ENCODE measurements at places on chromosomes 1 and 21.

DNA sequence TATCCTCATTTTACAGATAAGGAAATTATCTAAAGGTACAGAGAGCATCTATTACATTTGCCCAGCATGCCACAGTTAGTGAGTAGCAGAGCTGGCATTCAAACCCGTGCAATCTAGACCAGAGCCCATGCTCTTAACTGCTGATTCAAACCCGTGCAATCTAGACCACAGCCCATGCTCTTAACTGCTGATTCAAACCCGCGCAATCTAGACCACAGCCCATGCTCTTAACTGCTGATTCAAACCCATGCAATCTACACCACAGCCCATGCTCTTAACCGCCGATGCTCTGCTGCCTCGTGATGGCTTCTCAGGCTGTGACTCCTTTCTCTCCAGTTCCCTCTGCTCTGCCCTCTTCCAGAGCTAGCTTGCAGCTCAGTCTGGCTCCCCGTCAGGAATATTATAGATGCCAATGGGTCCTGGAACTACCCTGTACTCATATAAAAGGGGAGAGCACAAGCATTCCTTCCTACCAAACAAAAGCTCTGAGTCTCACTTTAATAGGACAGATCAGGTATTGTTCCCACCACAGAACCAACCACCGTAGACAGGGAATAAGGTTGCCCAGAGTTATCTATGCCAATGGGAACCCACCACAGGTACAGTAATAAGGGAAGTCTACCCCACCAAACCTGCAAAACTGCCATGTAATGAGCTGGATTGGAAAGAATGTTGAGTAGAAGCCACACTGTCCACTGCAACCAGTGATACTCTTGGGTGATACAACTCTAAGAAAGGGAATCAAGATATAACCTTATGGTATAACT, 78.4 kb downstream of the SMYD3 start:
- DNase-seq = no peak

DNA sequence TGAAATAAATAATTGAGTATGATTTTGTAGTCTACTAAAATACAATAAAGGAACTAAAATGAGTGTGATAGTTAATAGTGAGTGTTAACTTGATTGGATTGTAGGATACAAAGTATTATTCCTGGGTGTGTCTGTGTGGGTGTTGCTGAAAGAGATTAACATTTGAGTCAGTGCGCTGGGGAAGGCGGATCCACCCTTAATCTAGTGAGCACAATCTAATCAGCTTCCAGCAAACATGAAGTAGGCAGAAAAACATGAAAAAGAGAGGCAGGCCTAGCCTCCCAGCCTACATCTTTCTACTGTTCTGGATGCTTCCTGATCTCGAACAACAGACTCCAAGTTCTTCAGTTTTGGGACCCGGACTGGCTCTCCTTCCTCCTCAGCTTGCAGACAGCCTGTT, 1716.6 kb downstream of the MRPL39 start:
- DNase-seq = no peak

DNA sequence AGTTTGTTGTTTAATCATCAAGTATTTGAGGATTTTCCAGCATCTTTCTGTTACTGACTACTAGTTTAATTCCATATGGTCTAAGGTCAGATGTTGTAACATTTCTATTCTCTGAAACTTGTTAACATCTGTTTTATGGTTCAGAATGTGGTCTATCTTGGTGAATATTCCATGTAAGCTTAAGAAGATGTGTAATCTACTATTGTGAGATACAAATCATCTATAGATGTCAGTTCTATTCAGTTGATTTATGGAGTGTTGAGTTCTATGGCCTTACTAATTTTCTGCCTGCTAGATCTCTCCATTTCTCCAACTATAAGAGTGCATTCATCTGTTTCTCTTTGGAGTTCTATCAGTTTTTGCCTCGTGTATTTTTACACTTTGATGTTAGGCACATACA, 31.5 kb downstream of the WARS2 start:
- DNase-seq = no peak

DNA sequence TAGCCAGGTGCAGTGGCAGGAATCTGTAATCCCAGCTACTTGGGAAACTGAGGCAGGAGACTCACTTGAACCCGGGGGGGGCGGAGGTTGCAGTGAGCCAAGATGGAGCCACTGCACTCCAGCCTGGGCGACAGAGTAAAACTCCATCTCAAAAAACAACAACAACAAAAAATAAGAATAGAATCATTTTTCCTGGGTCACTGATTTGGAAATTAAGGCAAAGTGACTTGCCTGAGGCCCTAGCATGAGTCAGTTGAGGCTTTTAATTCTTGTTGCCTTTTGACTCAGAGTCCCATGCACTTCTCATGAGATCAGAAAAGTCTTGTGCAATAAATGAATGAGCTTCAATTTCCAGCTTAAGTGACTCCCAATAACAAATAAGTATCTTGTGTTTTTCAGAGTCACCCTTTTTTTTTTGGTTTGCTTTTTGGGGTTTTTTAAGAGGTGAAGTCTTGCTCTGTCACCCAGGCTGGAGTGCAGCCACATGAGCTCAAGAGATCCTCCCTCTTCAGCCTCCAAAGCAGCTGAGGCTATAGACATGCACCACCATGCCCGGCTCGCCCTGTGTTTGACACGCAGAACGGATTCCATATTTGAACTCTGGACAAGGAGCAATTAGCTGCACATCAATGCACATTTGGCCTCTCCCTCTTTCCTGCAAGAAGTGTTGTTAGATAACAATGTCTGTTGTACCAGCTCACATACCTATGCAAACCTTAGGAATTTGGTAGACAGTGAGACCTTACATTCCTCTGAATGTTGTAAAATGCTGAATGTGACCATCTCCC, 3.4 kb upstream of the PLEKHM2 start:
- DNase-seq = no peak

DNA sequence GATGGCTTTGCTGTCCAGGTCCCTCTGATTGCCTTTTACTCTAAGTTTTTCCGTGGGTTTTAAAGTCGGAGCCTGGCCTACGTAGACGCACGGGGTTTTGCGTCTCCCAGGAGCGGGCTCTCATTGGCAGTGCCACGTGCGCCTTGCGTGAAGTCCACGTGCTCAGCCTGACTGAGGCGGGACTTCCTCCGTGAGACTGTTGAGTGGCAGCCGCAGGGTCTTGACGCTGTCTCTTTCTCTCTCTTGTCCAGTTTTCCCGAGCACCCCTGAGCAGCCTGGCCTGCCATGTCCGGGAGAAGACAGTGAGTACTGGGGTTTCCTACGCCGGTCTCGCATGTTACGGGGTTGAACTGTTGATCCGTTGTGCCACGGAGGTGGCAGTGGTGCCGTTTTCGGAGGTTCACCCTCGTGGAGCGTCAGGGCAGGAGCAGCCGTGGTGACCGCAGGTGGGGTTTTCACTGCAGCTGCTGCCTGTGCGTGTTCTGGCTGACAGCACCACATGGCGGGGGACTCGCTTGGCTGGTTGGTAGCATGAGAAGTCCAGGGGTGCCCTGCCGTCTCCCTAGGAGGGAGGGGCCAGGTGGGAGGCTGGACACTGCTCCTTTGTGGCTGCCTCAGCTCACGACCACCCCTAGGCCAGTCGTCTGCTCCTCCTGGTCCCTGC, 9.2 kb downstream of the PRKCZ start:
- DNase-seq = no peak

DNA sequence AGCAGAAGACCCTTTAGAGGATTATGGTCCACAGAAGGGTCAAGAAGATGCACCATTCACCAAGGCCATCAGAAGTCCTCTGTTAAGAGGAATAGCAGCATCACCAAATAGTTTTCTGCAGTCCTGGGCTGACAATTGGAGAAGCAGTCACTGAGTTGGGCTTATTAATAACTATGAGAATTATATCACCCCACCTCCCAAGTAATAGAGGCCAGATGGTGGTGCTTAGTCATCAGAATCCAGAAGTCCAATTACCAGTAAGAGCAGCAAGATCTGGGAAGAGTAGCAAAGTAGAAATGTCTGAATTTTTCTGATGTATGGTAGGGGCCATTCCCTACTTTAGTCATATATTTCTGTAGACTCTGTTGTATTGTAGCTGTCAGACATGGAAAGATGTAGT, 6.1 kb upstream of the PSMA5 start:
- no peak for DNase-seq

- DNase-seq = no peak
These were observed 50.1 kb downstream of the BCL9 start for GRCh38 chr1:147591261-147591891.

GRCh38 chr21:45302082-45303061, 14.7 kb upstream of the POFUT2 start:
- DNase-seq = no peak

- no peak for DNase-seq
These were observed 18.9 kb downstream of the ARHGEF16 start for GRCh38 chr1:3473381-3473844.

DNA sequence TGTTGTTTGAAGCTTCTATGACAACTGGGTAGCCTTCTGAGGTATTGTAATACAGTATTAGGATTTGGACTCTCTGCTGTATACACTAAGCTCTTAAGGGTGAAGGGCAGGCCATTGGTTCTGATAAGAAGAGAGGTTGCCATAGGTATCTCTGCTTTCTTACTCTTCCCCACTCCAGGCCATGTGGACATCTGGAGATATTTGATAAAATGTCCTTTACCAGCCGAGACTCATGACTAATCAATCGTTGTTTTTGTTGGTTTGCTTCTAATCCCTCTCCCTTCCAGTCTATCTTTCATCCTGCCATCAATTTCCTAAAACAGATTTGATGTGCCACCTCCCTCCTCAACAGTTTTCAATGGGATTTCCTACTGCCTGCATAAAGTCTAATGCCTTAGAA, 64.6 kb upstream of the WDR26 start:
- no peak for DNase-seq

GRCh38 chr1:109890115-109890953, 20.3 kb upstream of the CSF1 start:
- no peak for DNase-seq

DNA sequence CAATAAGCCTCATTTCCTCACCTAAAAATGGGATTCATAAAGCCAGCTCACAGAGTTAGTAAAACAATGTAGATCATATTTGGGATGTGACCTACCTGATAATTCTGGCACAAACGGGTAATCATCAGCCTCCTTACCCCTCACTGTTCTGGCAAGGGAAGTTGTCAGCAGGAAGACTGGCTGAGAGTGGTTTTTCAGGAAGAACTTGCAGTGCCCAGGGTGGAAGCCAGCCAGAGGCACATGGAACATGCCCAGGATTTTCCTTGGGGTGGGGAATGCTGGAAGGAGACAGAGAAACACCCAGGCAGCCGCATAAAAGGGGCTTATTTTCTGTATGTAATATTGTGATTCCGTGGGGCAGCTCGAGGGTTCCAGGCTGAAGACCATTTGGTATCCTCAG, 7.7 kb upstream of the SLC5A9 start:
- no peak for DNase-seq

Measured in lower leg skin (tissue), 4 donors.